HepG2 (cell line): ENCODE measurements at places on chromosomes 2 and 18. TPM values are rescaled to one million over a fixed set of nuclear protein-coding genes. Genes with fewer than 3 reads are reported as not detected.

Gene CFAP65
- polyA plus RNA-seq = 0.03 and 0.05 TPM in 2 replicates

Gene PLCL1
- not detected in 2 replicates for polyA plus RNA-seq

Gene CNRIP1
- polyA plus RNA-seq = not detected in 2 replicates

- DNase-seq = no peak
Observed at GRCh38 chr2:151379169-151379568, 21.8 kb downstream of the TNFAIP6 start.

- DNase-seq = no peak
Observed at GRCh38 chr18:64258111-64258650, 109.3 kb upstream of the LINC00305 start.

DNA sequence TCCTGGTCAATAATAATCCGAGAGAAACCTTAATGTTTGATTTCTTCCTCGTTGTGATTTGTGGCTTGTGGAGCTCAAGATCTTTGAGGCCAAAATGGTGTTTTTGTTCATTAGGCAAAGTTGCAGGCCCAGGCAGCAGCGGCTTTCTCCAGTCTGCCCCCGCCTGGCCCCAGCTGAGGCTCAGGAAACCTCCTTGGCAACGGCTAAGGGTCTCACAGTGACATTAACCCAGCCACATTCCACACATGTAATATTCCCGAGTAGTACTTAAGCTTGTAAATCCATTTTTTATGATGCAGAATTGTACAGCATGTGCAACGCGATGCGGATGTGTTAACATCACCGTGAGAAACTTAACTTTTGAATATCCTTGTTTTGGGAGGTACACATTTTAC, 200.1 kb downstream of the BCL11A start:
- DNase-seq = no peak

DNA sequence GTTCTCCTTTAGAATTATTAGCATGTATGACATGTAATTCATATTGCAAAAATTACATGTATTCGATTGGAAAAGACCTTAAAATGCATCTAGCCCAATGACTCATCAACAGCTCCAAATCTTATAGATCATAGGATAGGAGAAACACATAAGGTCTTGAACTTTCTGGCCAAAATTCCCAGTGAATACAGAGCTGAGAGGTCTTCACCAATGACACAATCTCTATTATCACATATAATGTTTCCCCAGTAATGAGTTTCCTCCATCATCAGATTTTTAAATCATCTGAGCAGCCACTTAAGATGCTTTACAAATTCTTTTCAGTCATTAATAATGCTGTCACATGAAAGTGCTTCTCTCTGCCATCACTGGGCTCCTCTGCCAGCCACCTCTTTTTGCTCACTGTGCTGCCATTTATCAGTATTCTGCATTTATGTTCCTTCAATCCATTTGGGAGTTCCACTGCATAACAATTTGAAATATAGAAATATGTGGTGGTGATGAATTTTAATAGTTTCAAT, 804.9 kb downstream of the SUCLG1 start:
- no peak for DNase-seq

DNA sequence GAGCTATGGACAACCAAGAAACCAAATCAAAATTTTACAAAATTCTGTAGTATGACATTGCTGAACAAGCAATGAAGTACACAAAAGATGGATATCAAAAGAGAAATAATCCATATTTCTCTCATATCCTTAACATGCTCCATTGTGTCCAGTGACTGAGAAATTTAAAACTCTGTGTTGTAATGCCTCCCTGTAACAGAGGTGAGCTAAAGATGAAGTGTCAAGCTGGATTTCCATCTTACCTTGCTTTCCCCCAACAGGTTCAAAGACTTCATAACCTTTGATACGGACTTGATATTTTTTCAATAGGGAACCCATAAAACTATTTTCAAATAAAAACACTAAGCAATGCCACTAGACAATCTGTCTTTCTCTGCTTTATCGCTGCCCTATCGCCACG, 95.7 kb upstream of the SERTAD2 start:
- no peak for DNase-seq

DNA sequence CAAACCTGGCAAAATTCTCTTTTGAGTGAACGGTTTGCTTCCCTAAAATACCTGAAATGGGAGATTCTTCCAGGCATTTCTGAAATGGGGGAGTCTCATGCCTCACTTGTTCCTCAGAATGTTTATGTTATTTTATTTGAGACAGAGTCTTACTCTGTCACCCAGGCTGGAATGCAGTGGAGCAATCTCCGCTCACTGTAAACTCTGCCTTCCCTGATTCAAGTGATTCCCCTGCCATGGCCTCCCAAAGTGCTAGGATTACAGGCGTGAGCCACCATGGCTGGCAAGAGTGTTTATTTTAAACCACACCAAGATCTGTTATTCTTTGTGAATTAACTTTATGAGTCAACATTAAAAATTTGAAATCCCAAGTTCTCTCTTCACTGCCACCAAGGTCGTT, 6.4 kb upstream of the FHL2 start:
- DNase-seq = no peak

DNA sequence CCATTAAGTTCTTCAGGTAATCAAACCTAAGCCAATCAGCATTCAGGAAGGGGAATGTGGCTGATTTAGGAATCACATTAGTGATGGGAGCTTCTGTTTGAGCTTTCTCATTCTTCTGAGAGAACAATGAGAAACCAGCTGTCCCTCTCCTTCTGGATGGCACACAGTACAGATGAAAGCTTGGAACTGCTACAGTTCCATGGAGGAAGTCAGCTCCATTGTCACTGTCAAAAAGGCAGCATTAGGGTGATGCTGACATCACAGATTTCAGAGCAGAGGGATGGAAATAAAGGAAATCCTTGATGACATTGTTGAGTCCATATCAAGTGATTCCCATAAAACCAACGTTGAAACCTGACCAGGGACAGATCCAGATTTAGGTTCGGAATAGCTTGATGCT, 36.1 kb upstream of the ACYP2 start:
- DNase-seq = no peak

- DNase-seq = no peak
Observed at GRCh38 chr2:230540332-230540731, 124.3 kb downstream of the SP100 start.

GRCh38 chr2:239938651-239939486, 86.3 kb downstream of the NDUFA10 start:
- DNase-seq = no peak

- no peak for DNase-seq
Observed at GRCh38 chr2:161265874-161266273, 42.4 kb upstream of the PSMD14 start.

DNA sequence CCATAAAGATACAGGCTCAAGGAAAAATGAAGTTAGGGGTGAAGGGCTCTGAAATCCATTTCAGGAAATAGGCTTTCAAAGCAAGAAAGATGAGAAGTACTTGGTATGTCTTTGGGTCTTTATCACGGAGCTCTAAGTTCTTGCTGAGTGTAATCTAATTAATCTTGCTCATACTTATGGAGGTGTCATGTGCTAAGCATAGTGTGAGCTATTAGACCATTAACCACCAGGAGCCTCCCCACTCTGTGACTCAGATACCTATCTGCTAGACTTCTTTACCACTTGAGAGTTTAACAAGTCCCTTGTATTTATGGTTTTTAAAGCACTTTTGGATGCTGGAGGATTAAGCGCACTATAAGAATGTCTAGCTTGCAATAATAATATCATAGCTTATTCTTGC, 678.7 kb downstream of the EPHA4 start:
- DNase-seq = no peak

DNA sequence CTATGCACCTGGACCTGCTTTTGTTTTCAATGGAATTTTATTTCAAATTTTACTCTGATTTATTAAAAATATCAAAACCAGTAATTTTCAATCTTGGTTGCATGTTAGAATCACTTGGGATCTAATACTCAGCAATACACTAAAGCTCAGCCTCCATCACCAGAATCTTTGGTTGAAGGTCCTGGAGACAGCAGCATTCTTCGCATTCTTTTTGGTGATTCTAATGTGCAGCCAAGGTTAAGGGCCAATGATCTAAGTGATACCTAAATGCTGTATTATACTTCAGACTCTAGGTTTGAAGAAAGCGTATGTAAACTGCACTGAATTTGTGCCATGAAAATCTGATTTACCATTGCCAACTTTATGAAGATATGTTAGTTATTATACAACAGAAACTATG, 493.1 kb downstream of the XIRP2 start:
- no peak for DNase-seq

DNA sequence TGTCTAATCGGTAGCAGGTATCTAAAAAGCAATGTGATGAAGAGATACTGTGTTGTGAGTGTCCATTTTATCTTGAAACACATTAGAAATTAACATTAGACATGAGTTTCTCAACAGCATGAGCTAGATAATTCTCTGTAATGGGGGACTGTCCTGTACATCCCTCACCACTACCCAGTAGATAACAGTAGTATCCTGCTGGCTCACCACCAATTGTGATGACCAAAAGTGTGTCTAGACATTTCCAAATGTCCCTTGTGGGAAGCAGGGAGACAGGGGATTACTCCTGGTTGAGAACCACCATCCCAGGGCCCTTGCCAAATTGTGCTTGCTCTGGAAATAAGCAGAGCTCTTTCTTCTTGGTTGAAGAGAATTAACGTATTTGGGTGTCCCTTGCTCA, 239.3 kb downstream of the IRS1 start:
- no peak for DNase-seq
